ENCODE measurements at places on chromosomes 2 and 18.

DNA sequence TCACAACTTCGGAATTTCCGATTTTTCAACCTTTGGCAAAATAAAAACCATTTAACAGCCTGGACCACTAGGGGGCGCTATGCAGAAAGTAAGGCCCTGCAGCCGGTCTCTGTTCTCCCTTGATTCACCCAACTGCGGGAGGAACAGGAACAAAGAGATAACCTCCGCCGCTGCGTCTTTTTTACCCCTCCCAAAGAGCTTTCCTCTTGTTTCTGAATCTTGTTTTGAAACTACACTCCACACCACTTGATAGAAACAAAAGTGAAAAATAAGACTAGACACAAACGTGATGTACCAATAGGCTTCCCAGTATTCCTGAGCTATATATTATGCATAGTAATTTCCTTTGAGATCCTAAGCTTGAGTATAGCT lies 231.2 kb downstream of the MYO3B start:
- DNase-seq, result peak; percentile 42

DNA sequence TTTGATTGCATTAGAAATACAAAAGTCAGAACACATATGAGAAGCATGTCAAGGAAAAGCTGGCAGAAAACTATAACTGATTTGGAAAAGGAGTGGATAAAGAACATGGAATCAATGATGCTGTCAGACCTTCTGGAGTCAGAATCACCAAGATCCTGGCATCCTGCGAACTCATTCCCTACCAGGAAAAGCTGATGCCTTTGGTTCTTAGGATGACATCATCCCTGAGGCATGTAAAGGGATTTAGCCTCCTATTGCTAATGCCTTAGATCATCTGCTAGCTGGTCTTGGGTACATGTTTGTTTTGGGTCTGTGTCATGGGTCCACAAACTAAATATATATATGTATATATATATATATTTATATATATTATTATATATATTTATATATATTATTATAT lies 680.7 kb downstream of the EPHA4 start:
- no peak for DNase-seq

DNA sequence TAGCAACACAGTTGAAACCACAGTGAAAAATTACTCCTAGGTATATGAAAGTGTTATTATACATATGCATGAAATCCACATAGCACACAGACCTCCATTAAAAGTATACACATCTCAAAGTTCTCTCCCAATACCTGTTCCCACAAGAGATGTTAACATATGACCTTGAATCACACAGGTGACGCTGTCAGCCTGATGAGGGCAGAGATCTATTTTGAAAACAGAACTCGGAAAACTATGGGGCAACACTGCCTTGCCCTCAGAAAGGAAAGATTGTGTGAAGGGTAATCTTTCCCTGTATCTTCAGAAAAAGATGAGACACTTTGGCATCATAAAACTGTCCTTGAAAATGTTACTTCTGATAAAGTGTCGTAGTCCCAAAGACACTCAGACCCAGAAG lies 82.7 kb downstream of the DYM start:
- no peak for DNase-seq

GRCh38 chr18:67199993-67200617 lies 316.4 kb downstream of the DSEL start:
- no peak for DNase-seq

DNA sequence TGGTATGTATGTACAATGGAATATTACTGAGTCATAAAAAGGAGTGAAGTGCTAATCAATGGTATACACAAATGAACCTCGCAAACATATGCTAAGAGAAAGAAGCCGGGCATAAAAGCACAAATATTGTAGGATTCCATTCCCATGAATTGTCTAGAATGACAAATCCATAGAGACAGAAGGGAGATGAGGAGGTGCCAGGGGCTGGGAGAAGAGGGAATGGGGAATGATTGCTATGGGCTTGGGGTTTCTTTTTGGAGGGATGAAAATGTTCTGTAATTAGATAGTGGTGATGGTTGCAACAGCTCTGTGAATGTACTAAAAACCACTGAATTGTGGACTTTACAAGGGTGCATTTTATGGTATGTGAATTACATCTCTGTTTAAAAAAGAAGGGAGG lies 73.5 kb downstream of the GLI2 start:
- no peak for DNase-seq

DNA sequence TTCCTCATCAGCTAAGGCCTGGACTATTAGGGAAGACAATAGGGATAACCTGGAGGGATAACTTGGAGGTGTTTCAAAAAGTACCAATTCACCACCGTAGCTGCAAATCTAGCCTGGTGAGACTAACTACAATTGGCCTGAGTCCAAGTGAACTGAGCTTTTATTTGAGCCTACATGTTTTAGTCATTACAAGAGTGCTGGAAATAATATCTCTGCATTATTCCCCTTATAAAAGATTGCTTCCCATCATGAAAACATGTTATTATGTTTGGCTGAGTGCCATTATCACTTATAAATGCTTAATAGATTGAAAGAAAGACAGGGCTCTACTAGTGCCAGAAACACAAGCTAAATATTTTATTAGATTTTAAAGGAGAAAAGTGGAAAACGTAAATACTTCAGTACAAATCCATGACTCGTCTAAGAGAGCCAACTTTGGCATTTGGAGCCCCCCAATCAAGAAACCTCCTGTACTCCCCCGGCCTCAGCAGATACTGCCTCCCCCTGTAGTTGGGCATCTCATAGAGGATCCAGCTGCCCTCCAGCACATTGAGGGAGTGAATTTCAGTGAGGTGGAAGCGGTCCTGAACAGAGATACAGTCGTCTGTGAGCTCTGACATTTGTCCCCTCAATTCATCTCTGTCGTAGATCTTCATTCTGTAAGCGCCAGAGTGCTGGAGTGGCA lies 3.6 kb downstream of the CRYGB start:
- no peak for DNase-seq

DNA sequence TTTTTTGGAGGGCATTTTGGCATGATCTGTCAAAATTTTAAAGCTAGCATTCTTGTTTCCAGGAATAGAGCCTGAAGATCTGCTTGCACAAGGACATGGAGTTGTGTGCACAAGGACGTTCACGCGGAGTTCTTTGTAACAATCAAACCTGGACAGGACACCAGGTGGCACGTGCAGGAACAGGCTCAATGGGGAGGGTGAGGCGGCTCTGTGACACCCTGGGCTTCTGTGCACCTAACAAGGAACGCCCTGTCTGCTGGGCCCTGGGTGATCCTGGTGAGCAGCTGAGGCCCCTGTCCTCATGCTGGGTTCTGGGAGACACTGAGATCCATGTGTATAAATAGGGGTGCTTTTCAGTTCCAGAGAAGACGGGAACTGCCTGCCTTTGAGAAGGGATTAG lies 93.1 kb upstream of the PXDN start:
- DNase-seq, result no peak
